ENCODE measurements at places on chromosomes 6 and 20.

DNA sequence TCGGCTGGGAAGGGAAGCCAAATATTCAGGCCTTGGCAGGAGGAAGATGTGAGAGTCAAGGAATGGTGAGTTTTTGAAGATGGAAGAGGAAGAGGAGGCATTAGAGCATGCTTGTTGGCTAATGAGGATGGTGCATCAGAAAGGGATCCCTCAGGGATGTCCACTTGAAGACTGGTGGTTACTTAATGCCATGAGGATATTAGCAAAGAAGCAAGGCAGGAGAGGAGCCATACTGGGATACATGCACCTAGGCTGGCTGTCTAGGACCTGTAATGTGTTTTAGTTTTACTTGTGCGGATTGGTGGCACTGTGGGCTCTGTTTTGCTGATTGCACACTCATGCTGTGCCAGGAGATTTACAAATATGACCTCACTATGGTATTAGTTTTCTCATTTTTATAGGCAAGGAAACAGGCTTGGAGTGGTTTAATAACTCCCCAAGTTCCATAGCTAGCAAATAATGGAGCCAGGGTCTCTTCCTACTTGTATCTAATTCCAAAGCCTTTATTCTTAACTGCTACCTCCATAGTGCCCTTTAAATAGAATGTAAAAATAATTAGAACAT lies 37.8 kb downstream of the NCOA7 start:
- DNase-seq: no peak

DNA sequence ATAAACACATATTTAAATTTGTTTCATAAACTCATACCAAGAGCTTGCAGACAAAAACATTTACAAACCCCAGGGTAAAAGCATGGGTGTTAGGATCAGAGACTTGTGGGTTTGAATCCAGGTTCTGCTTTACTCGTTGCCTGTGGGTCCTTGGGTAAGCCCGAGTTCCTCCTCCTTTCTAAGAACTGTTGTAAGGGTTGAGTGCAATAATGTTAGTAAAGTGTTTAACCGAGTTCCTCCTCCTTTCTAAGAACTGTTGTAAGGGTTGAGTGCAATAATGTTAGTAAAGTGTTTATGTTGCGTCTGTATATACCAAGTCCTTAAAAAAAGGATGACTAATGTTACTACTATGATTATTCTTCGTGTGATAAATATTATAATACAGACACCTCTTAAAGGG lies 18.7 kb downstream of the CCDC170 start:
- no peak for DNase-seq

GRCh38 chr20:9149087-9149486 lies 80.2 kb downstream of the PLCB4 start:
- DNase-seq: no peak

DNA sequence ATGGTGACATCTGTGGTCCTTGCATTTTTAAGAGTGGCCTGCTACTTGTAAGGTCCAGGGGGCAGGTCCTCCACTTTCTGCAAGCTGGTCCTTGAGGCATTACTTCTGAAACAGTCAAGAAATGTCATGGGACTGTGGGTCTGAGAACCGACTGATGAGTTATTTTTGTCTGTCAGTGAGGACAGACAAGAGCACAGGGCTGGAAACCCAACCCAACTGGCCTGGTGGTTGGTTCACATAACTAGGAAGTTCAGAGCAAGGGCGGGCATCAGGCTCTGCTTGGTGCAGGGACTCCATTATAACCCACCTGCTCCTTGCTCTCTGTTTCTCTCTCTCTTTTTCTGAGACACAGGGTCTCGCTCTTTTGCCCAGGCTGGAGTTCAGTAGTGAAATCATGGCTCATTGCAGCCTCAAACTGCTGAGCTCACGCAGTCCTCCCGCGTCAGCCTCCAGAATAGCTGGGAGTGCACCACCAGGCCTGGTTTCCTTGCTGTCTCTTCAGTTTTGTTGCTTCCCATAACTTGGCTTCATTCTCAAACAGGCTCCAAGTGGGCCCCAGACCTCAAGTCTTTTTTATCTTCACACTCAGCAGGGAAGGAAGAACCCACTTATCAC lies 9.2 kb downstream of the CST3 start:
- DNase-seq: no peak

GRCh38 chr6:2529211-2529719 lies 221.5 kb downstream of the MYLK4 start:
- DNase-seq: no peak

DNA sequence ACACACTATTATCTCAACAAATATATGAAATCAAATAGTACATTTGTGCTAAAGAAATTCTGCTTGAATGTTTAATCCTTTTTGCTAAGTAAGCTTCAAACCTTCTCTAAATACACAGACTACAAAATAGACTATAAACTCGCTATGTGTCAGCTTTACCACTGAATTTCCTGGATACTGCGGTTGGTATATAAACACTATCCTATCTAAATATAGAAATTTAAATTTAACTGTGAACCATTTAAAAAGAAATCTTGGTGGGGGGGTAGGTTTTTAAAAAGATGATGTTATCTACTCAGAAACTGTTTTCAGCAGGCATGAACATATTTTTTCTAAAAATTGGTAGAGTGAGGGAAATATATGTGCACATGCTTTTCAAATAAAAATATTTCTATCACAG lies 306.5 kb upstream of the RUNX2 start:
- DNase-seq: no peak

DNA sequence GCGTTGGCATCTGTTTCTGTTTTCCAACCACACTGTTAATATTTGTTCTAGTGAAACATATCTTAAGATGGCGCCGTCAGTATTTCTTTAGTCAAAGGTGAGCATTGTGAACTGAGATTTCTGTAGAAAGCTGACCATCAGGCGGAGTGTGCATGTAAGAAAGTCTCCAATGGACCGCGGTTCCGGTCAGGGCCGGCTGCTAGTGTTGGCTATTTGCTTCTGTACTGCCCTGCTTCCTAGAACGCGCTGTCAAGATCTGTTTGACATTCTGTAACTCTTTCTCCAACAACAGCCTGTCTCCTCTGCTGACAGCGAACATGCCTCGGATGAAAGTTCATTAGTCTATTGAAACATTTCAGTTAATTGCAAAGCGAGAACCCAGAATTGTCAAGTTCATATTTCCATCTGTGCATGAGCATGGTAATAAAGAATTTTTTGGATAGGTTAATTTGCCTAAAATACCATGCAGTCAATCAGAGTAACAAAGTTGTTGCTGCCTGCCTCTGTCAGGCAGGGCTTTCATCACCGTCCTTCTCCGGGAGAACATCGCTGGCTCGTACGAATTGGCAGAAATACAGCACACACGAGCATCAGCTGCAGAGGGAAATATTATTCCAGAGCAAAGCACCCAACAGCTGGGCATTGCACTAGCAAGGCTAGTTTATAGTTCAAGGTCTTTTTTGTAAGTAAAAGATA lies 369.1 kb downstream of the CDH4 start:
- DNase-seq: no peak

Data from AG20443 (cell line).